ENCODE measurements at places on chromosomes 7 and 10.

DNA sequence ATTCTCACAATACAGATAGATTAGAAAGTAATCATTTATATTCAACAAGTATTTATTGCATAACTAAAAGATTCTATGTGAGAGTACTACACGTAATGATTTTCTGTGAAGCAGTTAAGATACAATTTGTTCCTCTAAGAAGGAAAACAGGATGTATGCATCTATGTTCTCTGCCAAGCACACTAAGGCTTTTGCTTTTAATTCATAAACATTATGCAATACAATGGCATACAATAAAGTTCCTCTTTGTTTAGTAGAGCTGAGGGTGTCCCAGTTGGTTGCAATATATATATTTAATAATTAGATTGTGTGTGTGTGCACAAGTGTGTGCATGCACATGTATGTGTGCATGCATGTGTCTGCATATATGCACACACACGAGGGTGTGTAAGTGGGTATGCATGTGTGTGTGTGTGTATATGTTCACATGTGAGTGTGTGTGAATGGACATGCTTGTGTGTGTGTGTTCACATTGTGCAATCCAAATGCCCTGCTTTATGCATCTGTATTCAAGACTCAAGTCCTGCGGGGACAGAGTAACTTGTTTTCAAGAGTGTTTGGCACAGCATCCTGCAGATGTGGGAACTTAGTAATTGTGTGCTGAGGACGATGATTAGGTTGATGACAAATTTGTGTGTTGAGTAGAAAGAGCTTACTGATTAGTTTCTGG, 481.5 kb upstream of the KLF6 start:
- no peak for DNase-seq

GRCh38 chr10:88828310-88828709, 23.3 kb downstream of the ANKRD22 start:
- DNase-seq: no peak

GRCh38 chr7:8387551-8388256, 45.7 kb upstream of the NXPH1 start:
- DNase-seq: no peak

DNA sequence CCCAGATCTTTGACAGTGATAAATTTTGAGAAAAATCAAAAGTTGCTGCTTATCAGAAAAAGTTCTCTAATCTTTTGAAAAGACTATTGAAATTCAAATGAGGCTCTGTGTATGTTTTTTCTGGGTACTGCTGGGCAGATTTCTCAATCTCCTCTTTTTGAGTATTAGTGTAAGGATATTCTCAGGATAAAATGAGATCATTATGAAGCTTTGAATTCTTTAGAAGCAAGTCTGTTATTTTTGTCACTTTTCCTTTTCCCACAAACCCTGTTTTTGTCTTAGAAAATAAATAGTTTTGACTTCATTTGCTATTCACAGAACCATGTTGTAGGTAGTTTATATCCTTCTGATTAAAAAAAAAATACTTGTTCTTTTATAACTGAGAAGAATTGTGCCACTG, 7.9 kb downstream of the STAM start:
- DNase-seq: no peak

GRCh38 chr7:40647719-40648118, 512.9 kb downstream of the SUGCT start:
- DNase-seq: no peak

DNA sequence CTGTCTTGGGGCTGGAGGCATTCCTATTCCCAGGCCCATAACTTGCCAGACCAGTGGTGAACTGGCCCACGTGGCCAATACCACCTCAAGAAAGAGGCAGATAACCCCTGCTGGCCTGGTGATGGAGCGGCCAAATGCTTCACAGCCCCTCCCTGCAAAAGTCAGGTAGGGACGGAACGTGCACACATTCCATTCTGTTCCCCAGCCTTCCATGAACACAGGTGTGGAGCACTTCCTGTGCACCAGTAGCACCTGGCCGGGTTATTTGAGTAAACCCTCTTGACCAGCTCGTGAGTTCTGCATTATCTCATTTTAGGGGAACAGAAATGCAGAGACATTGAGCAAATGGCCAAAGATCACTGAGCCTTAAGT, 134.4 kb downstream of the SH3PXD2A start:
- DNase-seq: no peak

- no peak for DNase-seq
Measured at GRCh38 chr7:121774563-121774962, 98.4 kb upstream of the PTPRZ1 start.

DNA sequence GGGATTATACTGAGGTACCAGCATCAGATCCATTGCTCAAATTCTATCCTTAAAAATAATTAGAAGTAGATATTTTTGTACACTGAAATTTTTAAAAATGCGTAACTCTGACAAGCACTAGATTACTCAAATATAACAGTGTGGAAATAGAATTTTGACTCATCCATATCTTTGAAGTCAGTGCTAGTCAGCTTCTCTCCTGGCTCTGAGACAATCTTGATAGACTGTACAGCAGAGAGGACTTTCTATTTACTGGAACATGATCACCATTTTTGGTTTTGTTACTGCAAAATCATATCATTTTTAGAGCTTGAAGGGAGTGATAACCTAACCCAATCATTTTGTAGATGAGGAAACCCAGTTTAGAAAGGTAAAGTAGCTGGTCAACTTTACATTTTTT, 195.0 kb downstream of the MTERF1 start:
- no peak for DNase-seq

DNA sequence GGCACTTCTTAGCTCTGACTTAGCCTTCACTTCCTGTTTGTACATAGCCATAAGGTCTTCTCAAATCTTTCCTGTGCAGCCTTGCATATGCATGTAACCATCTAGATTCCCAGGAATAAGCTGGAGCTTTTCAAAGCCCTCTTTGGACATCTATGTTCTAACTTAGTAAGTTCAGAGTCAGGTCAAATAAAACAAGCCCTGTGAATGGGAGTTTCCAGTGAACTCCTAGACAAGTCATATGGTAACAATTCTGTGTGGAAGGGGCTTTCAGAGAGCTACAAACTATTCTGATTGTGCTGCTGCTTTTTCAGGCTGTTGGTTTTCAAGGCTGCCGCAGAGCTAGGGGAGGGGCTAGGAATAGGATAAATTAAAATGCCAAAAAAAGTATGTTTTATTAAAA, 208.4 kb upstream of the AKR1E2 start:
- no peak for DNase-seq

- no peak for DNase-seq
Measured at GRCh38 chr7:26918241-26918640, 53.9 kb upstream of the SKAP2 start.

DNA sequence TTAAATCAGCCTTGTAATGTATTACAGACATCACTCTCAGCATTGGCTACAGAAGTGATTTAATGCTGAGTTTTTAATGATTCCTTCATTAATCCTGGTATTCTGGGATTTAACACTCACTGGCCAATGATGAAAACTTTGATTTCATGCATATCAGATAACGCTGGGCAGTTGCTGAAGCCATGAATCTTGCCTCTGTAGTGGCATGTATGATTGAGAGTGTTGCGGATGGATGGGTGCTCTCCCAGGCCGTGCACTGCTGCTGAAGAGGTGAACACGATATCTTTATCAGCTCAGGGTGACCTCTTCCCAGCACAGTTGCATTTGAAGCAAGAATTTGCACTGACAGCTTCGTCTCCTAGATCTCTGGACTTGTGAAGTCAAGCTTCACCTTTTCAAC, 168.7 kb downstream of the LRRC4 start:
- no peak for DNase-seq

DNA sequence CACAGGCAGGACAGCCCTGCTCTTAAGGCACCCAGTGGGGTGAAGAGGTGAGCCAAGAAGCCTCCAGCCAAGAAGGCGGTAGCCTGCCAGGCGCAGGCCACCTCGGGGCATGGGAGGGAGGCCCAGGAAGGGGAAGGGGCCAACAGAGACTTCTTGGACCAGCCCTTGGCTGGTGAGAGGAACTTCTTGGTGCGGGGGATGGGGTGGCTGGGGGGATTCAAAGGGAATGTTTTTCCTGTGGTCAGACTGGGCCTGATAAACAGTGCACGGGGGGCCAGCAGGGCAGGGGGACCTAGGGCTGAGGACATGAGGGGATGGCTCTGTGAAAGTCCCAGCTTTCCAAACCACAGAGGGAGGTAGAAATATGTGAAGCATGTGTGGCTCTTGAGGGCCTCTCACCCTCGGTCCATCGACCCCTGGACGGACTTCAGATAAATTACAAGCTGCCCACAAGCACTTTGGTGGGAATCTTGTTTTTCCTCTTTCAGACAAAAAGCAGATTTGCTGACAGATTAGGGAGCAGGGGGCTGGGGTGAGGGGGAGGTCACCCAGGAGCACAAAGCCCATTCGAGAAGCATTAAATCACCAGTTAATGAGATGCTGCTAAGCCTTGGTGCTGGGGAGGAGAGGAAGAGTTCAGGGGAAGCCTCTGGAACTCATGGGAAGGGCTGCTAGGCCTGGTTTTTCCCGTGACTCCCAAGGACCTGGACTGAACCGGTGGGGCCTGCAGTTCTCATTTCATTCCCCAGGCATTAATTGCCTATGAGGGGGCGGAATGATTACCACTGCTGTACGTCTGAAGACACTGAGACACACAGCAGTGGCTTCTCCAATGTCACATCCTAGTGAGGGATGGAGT, 11.3 kb downstream of the CRYGN start:
- no peak for DNase-seq

DNA sequence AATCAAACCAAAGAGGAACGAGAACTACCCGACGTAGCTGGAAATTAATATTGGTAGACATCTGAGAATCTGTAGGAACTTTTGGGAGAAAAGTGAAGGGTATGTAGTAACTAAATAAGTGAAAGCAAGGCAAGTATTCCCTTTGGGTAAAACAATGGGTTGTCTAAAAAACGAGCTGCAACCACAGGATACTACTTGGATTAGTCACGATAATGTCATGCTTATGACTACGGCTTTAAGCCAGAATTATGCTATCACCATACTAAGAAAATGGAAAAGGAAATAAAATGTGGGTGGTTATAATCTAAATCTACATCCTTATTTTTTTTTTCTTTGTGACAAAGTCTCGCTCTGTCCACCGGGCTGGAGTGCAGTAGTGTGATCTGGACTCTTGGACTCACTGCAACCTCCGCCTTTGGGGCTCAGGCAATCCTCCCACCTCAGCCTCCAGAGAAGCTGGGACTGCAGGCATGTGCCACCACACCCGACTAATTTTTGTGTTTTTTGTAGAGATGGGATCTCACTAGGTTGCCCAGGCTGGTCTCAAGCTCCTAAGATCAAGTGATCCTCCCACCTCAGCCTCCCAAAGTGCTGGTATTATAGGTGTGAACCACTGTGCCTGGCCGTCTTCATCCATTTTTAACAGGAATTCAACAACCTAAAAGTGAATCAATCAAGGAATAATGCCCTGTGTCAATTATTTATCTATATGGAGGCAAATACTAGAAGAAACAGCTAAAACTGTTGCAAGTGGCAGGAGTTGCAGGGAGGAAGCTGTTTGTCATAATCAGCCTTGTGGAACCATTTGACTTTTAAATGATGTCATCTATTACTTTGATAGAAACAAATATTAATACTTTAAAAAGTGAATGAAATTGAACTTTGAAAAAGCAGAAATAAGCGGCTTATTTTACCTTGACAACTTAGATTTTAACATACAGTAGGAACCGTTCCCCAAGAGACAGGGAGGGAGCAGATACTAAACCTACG, 189.3 kb downstream of the PRPF18 start:
- DNase-seq: no peak

DNA sequence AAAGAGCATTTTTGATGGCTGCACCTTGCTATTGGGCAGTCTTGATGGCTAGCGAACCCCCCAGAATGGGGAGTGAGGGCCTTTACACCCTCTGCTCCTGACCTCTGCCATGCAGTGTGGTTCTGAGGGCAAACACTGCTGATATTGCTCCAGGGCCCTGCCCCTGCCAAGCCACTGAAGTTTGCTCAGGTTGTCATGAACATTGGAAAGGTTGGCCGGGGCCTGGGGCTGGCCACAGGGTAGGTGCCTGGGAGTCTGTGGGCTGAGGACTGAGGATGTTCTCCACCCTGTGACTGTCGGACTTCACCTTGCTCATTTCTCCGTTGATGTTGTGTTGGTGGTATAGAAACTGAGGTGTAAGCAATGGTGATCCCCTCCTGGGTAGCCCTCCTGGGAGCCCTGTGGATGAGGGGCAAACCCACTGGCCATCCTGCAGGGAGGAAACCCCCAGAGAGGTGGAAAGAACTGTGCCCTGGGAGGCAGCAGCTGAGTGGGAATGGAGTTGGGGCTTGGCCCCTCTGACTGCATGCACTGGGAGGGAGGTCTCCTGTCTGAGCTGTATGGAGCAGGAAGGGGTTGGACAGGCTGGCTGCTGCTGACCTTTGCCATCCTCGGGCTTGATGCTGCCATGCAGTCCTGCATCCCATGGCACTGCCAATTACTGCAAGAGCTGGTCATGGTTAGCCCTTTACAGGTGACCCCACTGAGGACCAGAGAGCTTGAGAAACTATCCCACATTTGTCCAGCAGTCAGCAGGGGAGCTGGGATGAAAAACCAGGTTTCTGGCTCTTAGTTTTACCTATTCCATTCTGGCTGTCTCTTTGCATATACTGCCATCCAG, 77.1 kb downstream of the SH2D4B start:
- no peak for DNase-seq

GRCh38 chr7:154577141-154577873, 425.6 kb downstream of the PAXIP1 start:
- DNase-seq: no peak

- peak; percentile 42 for DNase-seq
Measured at GRCh38 chr7:139798221-139798620, 20.4 kb upstream of the HIPK2 start.

DNA sequence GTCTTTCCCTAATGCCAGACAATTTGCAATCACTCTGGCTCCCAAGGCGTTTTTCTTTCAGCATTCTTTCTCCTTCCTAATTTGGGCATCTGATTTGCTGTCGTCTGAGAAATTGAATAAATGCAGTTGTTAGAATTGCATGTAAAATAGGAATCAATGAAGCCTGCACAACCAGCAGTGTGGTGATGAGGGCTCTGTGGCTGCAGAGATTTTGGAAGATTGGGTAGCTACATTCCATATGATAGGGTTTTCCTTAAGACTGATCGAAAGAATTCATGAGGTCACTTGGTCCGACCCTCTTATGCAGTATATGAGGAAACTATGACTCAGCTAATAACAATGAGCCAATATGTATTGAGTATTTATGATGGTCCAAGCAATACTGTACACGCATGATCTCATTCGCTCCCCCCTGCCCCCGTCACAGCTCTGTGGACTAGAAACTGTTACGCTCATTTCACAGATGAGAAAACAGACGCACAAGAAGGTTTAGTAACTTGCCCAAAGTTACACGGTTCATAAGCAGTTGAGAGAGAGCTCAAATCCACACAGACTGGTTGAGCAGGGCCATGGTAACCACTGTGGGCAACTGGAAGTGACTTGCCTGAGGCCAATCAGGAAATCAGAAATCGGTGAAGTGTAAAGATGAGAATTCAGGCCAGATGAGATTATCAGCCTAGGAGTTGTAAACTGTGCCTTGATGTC, 527.2 kb downstream of the GATA3 start:
- DNase-seq: no peak

Data from NCI-H2171 (cell line).